HL-60 (cell line): ENCODE measurements at places on chromosomes 7 and 10.

DNA sequence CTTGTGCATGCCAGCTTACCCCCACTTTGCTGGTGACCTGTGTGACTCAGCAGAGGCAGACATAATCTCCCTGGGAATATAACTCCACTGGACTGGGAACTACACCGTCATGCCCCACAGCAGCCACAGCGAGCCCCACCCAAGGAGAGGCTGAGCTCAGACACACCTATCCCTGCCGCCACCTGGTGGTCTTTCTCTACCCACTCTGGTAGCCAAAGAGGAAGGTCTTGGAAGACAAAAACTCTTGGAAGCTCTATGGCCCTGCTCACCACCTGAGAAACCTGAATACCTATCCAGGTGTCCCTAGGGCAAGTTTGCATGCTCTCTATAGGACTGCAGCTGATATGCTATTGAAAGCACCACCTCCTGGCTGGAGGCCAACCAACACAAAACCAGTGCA lies 48.1 kb downstream of the MYO3A start:
- DNase-seq: no peak

DNA sequence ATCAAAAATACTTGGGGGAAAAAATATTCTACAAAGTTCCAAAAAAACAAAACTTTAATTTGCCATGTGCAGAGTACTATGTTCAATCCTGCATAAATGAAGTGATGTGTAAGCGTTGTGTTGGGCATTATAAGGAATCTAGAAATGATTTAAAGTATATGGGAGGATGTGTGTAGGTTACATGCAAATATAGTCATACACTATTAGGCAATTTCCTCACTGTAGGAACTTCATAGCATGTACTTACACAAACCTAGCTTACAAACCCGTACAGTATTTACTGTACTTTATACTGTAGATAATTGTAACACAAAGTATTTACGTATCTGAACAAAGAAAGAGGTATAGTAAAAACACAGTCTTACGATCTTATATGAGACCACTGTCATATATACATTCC lies 72.3 kb downstream of the NRBF2 start:
- DNase-seq: no peak

DNA sequence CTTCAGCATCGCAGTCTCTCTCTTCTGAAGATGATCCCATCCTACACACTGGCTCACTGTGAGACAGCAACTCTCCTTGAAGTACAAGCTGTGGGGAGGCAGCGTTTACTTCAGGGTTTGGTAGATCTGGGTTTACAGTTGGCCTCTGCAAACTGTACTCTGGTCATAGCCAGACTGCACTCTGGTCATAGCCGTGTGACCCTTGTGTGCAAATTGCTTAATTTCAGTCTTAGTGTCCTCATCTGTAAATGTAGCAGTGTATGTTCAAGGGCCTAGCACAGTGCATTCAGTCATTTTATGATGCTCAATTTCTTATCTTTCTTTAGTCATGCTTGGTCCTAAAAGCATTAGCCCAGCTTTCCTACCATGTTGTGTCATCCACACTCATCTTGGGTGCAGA lies 188.2 kb downstream of the LRMDA start:
- no peak for DNase-seq

GRCh38 chr10:28619455-28619854 lies 57.9 kb upstream of the BAMBI start:
- no peak for DNase-seq

- no peak for DNase-seq
Measured at GRCh38 chr7:47795631-47796030, 152.6 kb downstream of the PKD1L1 start.

DNA sequence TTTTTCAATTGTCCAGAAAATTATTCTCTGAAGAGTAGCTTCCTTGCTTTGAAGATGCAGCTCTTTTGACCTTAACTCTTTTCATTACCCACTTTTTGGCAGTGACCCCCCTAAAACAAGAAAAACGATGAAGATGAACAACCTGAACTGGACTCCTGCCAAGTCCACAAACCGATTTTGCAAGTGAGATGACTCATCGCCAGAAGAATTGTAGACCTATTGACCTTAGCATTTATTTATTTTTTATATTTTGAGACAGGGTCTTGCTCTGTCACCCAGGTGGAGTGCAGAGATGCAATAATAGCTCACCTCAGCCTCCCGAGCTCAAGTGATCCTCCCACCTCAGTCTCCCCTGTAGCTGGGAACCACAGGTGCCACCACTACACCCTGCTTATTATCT lies 859.2 kb downstream of the GATA3 start:
- no peak for DNase-seq

DNA sequence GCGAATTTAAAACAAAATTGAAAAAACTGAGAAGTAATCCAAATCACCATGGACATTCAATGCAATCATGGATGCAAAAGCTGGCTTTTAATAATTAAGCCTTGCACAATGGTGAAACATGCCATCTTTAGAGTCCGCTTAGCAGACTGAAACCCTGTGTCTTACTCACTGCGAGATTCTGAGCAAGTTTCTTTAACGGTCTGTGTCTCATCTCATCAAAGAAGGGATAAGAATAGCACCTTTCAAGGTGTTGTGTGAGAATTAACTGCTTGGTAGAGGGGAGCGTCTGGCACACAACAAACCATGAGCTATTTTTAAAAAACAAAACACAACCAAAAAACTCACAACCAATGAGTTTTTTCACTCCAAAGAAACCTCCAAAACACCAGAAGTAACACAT lies 21.4 kb downstream of the ACBD7 start:
- no peak for DNase-seq

- peak; percentile 83 for DNase-seq
Measured at GRCh38 chr7:150378115-150378852, 846 bp upstream of the ZNF775 start.

DNA sequence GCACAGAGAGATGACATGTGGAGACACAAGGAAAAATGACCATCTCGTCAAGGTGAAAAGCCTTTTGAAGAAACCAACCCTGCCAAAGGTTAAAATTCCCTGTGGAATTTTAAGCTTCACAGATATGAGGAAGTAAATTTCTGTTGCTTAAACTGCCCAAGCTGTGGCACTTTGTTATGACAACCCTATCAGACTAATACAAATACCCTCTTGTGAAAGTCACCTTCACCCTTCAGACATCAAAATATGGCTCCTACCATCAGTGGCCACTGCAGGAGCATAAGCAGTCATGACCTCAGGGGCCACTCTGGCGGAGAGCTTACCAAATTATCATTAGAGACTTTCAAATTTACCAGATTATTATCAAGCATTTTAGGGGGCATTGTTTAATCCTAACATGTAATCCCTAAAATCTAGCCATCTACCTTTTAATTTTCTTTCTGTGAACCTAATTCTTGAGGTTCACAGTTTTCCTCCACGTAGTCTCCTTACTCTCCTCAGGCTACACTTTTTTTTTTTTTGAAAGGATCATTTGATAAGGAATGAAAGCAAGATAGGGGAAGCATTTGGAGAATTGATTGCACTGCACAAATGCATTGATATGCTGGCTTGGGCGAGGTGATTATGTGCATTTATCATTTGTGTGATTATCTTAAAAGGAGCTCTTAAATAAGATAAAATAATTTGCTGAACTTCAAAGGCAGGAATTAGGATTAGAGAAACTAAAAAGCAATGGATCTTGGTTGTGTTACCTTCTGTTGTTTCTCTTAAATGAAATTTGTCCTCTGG lies 90.3 kb downstream of the TMEM168 start:
- DNase-seq: no peak

DNA sequence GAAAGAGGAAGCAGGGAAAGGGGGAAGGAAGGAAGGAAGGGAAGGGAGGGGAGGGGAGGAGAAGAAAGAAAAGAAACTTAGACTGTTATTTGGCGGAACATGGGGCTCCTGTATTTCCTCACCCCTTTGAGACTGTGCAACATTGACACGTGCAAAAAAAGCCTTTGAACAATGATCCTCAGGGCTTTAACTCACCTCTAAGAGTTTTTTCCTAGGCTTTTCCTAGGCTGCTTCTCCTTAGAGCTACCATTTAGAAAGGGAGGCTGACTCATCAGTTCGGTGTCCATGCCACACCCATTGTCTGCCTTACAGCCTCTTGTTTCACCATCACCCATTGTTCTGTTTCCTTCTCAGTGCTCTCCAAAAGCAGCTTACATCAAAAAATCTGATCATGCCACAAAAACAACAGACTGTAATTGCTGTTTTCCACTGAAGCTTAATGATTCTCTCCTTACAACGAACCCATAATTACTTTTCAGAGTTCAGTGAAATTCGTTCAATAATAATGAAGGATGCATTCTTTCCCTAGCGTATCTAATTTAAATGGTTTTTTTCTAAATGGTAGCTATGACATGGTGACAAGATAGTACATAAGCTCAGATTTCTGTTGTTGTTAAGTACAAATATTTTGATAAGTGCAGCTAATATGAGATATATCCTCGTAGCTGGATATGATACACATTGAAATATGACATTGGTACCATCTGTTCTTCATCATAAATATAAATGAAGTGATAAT lies 90.8 kb downstream of the PRLHR start:
- DNase-seq: peak; percentile 67

- no peak for DNase-seq
Measured at GRCh38 chr10:23317416-23317815, 27.2 kb downstream of the C10orf67 start.

DNA sequence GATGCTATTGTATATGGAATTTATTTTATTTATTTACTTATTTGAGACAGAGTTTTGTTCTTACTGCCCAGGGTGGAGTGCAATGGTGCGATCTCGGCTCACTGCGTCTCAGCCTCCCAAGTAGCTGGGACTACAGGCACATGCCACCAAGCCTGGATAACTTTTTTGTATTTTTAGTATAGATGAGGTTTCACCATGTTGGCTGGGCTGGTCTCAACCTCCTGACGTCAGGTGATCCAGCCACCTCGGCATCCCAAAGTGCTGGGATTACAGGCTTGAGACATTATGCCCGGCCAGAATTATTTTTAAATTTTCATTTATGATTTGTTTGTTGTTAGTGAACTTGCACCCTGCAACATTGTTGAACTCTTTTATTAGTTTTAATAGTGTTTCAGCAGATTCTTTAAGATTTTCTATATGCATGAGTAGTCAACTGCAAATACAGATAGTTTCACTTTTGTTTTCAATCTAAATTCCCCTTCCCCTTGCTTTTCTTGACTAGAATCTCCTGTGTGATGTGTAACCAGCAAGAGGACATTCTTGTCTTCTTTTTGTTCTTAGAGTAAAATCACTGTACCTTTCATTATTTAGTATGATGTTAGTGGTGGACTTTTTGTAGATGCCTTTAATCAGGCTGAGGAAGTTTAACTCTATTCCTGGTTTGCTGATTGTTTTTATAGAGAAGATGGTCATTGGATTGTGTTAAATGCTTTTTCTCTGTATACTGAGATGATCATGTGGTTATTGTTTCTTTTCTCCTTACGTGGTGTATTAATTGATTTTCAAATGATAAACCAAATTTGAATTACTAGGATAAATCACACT lies 27.8 kb downstream of the ZNF33A start:
- DNase-seq: no peak

DNA sequence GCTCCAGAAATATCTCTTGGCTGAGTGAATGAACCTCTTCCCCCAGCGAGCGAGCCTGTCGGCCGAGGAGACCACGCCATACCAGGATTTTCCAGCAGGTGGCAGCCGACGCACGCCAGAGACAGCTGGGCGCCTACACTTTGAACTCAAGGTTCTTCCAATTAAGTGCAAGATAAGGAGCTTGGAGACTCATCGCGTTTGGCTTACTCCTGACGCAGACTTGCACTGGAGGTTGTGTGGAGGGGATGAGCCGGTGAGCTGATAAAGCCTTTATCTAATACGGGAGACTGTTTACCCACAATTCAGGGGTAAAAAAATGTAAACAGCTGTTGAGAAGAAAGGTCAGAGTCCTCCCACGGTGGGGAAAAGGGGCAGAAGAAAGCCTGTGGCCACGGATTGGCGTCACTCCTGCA lies 45.9 kb upstream of the EMX2 start:
- DNase-seq: peak; percentile 70
